ENCODE measurements at places on chromosomes 11 and 22.
A peak's percentile ranks its signal among the peaks of the same experiment; 100 is the strongest.

DNA sequence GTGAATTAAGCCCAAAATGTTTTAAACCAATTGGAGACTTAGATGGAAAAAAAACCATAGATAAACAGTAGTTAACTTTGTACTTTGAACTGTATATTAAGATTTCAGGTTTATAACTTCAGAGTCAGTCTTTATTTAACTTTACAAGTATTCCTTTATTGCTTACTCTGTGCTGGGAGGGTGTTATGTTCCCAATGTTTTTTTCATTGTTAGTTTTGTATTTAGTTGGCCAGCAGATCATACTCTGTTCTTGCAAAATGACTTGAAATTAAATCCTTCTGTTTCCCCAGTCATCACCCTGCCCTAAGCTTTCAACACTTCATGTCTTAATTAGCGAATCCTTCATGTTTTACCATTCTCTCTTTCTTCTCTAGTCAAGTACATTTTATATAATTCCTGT, 25.3 kb downstream of the SIK2 start:
- no peak for DNase-seq

GRCh38 chr11:36744375-36745168, 146.5 kb upstream of the RAG2 start:
- DNase-seq: peak; percentile 60

DNA sequence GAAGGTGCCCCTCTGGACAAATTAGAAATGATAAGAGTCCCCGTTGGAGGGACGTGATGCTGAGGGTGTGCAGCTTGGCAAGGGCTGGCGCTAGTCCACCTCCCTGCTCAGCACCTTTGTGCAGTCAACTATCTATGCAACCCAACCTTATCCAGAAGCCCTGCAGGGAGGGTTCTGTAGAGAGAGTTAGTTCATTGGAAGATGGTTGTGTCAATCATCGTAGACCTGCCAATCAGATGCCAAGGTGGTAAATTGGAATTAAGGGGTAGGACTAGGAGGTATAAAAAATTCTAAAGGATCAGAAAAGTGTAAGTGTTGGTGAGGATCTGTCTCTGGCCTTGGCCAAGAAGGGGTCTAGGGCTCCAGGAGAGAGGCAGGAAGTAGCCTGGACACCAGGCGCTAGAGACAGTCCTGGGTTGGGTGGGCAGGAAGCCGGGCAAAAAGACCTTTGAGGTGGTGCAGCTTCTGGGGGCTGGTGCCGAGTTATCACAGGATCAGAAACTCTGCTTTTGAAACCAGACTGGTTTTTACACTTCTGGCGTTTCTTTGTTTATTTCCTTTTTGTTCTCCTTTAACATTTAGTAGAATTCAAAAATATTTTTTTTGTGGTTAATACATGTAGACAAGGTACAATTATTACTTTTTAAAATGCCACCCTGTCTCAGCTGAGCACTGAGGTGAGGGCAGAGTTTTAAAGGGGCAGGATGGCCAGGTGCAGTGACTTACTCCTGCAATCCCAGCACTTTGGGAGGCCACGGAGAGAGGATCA, 1.6 kb downstream of the C1QTNF6 start:
- peak; percentile 77 for DNase-seq

DNA sequence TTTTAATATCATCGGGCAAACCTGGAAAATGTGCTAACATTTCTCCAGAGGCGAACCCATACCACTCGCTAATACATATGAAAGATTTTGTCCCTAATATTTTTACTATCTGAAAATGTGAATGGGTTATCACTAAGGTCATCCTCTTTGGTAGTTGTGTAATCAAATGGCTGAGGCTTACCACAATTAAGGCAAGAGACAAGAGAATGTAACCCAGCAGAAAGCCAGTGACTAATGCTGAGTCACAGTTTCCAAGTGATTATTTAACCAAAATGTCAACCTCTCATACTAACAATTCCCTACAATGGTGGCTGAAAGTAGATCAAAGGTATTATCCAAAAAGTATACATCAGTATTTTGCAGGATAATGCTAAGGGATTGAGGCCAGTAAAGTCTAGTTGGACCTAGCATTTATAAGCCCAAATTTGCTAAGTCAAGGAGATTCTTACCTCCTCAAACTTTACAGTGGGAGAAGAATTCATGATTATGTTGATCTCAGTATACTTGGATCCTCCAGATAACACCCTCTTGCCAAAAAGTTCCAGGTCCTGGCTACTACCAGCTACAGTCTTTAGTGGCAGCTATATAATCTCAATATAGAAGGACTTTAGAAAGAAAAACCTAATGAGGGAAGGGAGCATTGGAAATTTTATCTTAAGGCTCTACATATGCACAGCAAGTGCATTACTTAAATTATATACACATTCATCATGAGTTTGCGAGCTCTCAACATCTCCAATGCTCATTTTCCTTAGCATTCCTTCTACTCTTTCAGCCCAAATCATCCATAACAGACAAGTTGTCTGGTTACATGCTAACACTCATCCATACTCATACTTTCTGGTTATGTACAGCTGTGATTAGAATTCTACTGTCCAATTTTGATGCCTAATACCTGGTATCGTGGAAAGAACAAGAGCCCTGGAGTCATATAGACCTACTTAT, 25.4 kb downstream of the SIK3 start:
- peak; percentile 96 for DNase-seq

DNA sequence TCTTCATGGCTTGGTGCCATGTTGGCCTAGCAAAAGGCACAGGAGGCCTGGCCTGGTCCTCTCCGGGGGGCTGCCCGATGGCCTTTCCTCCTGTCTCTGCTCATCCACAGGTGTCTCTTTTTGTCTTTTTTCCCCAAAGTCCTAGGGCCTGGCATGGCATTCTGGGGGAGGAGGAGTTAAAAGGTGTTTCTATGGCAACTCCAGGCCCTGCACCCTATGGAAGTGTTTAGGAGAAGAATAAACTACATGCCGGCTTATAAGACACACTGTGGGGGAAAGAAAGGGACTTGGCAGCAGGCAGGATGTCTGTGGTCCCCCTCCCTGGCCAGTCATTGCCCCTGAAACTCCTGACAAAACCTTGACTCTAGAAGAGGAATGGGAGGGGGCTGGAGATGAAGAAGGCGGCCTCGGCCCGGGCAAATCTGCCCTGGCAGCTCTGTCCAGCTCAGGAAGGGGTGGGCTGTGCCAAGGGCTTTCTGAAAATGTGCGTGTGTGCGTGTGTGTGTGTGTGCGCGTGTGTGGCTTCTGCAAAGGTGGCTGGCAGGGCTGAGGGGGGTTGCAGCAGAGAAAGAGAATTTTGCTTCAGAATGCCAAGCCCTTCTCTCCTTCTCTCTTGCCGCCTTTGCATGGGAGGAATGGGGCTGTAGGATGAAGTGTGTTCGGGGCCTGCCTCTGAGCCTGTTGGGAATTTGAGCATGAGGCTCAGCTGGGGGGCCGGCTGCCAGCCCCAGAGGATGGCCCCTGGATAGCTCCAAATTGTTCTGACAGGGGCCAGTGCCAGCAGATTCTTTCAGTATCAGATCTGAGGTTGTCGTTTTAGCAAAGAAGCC, 3.2 kb downstream of the TIMP3 start:
- peak; percentile 48 for DNase-seq

- no peak for DNase-seq
Measured at GRCh38 chr22:25482868-25483639, 81.4 kb upstream of the GRK3 start.

- peak; percentile 46 for DNase-seq
Measured at GRCh38 chr22:27885977-27886842, 32.8 kb downstream of the PITPNB start.

- DNase-seq: no peak
Measured at GRCh38 chr22:39171623-39172264, 19.3 kb upstream of the CBX7 start.

- DNase-seq: peak; percentile 3
Measured at GRCh38 chr11:93614173-93614722, 47.2 kb upstream of the CEP295 start.

DNA sequence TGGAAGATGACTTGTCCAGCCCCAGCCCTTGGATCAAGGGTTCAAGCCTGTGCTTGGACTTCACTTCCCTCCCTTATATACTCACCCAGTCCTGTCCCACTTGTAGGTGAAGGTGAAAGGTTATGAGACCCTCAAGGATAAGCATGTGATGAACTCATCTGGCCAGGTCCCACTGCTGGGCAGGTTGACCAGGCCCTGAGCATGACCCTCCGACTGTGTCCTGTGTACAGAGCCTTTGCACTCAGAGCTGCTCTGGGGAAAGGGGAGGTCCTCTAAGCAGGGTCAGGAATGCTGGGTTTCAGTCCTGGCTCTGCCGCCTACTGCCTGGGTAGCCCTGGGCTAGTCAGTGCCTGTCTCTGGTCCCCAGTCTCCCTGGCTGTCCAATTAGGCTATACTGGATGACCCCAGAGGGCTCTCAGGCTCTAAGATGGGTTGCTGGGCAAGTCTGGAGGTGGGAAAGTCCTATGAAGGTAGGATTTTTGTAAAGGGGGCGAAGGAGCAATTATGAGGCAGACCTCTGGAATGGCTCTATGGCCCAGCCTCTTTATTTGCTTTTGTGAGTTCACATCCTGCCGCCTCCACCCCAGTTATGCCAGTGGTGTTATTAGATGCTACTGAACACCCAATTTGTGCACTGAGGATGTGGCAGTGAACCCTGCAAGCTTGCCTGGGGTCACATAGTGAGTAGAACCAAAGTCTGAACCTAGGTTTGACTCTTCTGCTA, 14.1 kb downstream of the DGAT2 start:
- DNase-seq: no peak

DNA sequence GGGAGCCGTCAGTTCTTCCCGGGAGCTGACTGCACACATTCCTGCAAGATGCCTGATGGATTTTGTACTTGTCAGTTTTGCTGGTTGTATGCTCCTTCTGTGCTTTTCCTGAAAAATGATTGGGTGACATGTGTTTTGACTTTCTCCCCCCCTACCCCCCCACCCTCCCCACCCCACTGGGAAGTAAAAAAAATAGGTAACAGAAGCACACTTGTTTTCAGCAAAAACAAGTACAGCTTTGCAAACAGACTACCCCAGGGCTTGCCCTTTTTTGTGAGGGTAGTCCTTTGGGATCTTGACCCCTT, 1.1 kb downstream of the PPFIA1 start:
- no peak for DNase-seq

DNA sequence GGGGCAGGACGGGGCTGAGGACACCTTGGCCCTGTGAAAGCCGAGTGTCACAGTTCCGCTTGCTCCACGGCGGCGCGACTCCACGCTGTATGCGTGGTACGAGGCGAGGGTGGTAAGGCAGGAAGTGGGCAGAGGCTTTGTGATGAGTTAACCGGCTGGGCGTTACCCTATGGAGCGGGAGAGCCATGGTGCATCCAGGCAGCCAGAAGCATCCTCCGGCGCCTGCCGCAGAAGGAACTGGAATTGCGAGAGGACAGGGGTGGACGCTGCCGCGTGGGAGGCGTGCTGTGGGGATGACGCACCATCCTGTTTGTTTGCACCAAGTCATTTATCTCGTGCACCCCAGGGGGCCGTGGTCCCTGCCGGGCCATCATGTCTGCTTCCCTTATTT, 643.9 kb downstream of the BRD1 start:
- no peak for DNase-seq

- peak; percentile 7 for DNase-seq
Measured at GRCh38 chr11:66071381-66071801, 1.3 kb downstream of the PACS1 start.

- no peak for DNase-seq
Measured at GRCh38 chr11:112831041-112831440, 130.2 kb upstream of the NCAM1 start.

- DNase-seq: no peak
Measured at GRCh38 chr11:131349368-131350086, 20.9 kb upstream of the NTM start.

GRCh38 chr22:44710474-44711240, 8.7 kb downstream of the PRR5 start:
- no peak for DNase-seq

DNA sequence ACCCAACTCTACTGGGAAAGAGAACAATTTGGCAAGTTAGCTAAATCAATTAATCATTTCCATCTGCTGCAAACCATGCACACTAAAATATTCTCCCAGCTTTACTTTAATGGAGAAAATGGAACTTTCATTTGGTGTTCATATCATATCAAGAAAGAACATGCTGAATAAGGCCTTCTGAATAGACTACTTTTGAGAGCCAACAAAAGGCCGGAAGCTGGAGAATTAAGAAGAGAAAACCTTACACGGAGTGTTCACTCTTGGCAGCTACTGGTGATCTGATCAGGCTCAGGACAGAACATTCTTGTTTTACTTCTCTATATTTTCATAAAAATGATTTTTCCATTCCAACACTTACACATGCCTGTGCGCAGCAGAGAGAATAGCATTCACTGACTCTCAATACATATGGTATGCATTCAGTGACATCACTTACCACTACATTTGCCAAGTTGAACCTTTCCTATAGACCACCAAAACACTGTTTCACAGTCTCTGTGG, 165.3 kb downstream of the TTC28 start:
- no peak for DNase-seq

DNA sequence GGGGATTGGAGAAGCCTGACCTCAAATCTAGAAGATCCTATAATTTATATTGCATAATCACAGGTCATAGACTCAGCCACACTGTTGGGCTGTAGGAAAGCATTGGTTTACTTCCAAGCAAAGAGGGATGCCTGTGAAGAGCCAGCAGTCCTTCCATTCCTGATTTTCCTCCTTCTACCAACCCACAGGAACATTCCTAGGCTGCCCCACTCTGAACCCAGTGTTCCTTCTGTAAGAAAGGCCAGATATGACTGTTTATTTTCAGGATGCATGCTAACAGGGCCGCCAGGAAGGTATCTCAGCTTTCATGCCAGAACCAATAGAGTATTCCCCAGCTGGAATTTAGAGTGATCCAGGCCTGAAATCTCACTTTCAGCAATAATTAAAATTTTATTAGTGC, 197.1 kb downstream of the ETS1 start:
- no peak for DNase-seq

DNA sequence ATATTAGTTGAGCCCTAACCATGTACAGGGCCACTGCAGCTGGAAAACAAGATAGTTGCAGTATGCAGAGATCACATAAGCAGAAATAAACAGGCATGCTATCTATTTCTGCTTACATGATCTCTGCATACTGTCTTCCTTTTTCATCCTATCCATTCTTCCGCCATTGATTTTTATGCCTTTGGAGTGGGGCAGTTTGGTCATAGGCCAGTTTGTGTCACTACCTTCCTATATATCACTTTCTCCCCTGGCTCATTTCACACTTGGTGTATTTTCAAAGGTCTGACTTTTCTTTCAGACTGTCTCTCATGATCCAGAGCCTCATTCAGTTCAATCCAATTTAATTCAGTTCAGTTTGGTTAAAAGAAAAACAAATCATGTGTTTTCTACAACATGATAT, 829.6 kb downstream of the KCNA4 start:
- DNase-seq: no peak

DNA sequence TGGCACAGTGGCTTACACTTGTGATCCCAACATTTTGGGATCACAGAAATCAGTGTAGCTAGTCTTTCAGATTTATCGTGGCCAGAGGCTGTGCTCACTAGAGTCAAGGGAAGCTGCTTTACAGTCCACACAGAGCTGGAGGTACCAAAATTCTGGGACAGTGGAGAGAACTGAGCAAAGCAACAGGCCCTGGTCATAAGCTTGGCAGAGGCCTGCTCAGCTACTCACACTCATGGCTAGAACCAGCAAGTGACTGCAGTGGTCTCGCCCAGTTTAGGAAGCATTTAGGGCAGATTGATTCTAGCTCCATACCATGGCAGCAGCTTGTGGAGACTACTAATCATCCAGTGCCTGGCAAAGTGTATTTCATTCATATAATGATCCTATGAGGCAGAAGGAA, 8.8 kb downstream of the TMEM216 start:
- DNase-seq: no peak
